ENCODE measurements at places on chromosomes 16 and 17.

GRCh38 chr16:27795992-27796614 lies 246.2 kb downstream of the KATNIP start:
- DNase-seq, result no peak

DNA sequence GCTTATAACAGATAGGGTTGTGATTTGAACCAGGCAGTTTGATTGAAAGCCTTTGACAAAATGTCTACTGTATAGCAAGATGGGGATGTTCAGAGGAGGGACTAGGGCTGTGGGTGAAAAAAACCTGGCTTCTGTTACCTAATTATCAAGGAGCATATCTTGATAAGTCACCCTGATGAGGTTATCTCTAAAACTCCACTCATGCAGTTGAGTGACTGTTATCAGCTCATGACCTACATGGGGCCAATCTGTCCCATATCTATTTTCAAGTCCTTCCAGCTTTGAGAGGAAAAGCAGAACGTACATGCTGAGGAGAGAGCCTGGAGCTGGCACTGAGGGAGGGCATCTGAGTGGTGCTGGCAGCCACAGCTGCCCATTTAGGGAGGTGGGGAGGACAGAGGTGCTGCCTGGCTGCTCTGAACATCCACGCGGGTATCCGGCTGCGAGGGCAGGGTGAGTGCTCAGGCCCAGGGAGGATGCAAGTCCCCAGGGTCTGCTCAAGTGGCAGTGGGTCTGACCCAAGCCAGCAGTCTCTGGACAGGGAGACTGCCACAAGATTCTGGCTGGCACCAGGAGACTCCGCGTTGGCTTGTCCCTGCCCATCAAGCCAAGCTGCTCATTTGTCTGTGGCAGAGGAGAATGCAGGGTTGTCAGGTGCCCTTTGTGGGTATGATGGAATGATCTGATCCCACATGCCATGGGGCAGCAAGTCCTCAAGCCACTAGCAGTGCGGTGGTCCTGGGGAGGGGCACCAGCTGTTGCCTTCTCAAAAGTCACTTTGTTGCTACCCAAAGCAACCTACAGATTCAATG lies 29.2 kb downstream of the ATPAF2 start:
- DNase-seq, result no peak

DNA sequence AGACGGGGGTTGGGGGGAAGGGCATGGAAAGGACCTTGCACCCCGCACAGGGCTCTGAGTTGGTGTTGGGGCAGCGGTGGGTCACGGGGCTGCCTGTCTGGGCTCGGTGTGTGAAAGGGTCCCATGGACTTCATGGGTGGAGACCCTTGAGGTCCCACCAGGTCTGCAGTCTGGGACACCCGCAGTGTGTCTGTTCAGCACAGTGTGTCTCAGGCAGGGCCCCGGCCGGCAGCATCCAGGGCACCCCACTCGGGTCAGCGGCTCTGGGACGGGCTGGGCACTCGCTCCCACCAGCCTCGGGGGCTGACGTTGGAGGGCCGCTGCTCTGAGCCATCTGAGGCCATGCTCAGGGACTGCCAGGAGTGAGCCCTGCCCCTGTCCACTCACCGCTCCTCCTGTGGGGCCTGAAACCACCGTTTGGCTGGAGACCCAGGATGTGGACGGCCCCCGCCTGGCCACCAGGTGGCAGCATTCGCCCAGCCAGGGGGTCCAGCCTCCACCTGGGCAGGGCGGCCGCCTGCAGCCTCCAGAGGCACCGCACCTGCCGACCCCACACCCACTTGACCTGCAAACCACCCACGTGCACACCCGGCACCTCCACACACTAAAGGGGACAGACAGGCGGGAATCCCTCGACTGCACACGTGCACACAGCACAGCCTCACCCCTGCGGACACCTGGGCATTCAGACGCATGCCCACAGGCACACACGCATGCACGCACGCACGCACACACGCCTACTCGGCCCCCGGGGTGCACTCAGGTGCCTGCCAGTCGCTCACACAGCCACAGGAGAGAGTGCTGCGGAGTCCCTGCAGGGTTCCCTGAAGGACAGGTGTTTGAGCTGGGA lies 10.1 kb upstream of the ZFPM1 start:
- DNase-seq, result peak; percentile 76

GRCh38 chr16:30805370-30806169 lies 18.6 kb upstream of the ZNF629 start:
- DNase-seq, result peak; percentile 58

DNA sequence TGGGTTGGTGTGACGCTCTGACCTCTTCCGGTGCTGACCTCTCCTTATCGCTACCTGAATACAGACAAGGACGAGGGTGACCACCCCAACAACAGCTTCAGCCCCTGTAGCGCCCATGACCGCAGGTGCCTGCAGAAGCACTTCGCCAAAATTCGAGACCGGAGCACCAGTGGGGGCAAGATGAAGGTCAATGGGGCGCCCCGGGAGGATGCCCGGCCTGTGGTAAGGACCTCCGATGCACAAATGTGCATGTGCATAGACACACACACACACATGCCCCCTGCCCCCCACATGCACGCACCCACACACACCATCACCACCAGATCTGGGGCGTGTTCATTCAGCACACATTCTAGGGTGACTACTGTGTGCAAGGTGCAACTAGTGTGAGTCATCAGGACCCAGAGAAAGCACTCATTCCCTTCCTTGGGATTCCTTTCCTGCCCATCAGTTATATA lies 9.7 kb downstream of the IGFBP4 start:
- DNase-seq, result no peak

DNA sequence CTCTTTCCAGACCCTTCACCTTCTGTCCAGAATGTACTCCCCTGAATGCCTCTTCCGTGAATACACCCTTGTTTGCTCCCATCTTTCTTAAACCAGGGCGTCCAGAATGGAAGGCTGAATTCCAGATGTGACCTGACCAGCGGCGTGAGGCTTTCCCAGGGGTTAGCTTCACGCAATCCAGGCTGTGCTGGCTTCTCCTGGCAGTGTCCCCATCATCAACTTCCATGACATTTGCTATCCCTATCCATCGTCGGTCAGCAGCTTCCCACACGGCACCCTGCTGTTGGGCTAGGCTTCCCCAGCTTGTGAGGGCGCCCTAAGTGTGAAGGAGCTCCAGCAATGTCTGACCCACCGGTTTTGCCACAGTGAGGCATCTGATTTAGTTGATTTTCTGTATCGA lies 339.8 kb upstream of the TNRC6C start:
- DNase-seq, result no peak

DNA sequence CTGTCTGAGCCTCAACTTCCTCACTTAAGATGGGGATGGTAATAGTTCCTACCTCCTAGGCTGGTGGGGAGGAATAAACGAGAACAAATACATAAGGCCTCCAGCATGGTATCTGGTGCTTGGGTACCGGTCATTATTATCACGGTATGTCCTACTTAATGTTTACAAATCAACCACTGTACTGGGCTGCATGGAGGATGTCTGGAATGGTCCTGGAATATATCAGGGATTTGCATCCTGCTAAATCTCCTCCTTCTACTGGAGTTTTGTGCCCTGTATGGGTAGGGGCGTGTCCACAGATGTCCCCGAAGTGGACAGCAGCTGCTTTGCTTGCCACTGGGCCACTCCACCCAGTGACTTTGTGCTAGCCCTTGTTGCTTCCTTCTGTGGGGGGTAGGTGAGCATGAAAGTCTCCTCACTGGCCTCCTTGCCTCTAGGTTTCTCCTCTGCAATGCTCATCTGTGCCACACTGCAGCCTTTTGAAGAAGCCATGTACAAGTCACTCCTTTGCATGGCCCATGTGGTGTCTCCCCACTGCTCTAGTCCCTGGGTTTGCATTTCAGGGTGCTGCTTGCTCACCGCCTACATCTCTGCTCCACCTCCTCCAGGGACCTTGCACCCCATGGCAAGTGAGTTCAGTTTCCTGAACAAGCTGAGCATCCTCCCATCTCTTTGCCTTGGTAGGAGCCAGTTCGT lies 2.2 kb upstream of the CMIP start:
- DNase-seq, result peak; percentile 19

- DNase-seq, result no peak
Observed at GRCh38 chr17:81015136-81015535, 19.8 kb upstream of the BAIAP2 start.

DNA sequence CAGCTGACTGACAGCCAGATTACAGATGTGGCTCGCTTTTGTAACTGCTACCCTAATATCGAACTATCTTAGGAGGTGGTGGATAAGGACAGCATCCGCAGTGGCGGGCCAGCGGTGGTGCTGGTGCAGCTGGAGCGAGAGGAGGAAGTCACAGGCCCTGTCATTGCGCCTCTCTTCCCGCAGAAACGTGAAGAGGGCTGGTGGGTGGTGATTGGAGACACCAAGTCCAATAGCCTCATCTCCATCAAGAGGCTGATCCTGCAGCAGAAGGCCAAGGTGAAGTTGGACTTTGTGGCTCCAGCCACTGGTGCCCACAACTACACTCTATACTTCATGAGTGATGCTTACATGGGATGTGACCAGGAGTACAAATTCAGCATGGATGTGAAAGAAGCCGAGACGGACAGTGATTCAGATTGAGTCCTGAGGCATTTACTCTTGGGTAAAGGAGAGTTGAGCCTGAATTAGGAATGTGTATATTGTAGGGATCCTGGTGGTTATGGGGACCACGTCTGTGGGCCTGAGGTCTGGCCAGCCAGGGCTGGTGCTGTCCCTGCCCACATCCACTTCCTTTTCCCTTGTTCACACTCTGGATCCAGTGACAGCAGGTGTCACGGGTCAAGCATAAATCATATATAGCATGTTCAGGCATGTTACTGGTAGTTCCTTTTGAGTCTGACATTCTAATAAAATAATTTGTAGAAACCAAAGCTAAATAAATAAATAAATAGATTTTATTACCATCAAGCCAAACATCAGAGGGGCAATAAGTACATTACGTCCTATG lies 89.0 kb upstream of the SMURF2 start:
- no peak for DNase-seq

- no peak for DNase-seq
Observed at GRCh38 chr16:3469736-3470135, 25.6 kb downstream of the C16orf90 start.

- DNase-seq, result no peak
Observed at GRCh38 chr17:64692187-64692586, 30.1 kb upstream of the SMURF2 start.

DNA sequence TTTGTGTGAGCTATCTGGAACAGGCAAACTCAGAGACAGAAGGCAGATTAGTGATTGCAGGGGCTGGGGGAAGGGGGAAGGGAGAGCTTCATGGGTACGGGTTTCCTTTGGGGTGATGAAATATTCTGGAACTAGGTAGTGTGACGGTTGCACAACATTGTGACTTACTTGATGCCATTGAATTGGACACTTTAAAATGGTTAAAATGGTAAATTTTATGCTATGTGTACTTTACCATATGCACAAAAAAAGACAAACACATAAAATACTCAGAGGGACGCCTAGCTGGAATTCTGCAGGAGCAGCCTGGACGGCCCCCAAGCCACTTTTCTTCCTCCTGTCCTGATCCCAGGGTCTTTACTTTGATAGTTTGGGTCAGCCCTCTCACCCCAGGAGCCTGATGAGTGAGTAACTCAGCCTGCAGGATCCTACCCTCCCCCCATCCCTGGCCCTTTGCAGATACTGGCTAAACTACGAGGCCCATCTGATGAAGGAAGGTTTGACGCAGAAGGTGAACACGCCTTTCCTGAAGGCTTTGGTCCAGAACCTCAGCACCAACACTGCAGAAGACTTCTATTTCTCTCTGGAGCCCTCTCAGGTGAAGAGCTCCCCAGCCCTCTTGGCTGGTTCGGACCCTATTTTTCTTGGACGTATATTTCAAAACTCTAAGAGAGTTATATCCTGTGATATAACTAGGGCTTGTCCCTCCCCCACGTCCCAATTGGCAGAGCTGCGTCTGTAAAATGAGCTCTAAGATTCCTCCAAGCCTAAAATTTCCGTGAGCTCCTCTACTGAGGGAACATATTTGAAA lies 7.8 kb downstream of the ADGRG3 start:
- DNase-seq, result no peak

DNA sequence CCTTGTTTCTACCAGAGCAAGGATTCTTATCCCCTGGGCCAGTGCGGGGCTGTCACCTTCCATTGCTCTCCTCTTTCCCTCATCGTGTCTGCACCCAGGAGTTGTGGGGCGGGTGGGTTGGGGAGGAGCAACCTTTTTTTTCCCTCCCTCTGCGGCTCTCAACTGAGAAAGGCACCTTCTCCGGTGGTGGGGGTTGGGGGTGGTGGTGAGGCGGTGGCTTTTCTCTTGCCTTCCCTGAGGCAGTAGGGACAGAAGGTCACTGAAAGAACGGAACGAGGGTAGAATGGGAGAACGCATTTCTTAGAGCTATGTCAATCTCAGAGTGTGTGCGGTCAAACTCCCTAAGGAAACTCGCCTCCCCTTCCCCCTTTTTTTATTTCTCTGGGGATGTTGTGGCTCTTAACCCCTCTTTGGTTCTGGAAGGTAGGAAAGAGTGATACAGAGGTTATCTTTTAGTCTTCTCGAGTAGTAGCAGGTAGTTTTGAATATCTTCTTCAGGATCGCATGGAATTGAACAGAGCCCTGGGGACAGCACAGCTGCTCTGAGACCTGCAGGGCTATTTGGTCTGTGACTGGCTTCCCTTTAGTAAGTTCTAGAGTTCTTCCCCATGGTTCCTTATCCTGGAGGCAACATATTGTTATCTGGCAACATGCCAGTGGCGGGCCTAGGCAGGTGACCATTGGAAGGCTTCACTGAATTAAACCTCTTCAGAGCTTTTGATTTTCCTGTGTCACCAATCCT lies 994 bp downstream of the CLTC start:
- DNase-seq, result peak; percentile 48

GRCh38 chr17:78826421-78826820 lies 14.2 kb downstream of the USP36 start:
- no peak for DNase-seq

- no peak for DNase-seq
Observed at GRCh38 chr17:71872843-71873485, 247.9 kb upstream of the SOX9 start.

DNA sequence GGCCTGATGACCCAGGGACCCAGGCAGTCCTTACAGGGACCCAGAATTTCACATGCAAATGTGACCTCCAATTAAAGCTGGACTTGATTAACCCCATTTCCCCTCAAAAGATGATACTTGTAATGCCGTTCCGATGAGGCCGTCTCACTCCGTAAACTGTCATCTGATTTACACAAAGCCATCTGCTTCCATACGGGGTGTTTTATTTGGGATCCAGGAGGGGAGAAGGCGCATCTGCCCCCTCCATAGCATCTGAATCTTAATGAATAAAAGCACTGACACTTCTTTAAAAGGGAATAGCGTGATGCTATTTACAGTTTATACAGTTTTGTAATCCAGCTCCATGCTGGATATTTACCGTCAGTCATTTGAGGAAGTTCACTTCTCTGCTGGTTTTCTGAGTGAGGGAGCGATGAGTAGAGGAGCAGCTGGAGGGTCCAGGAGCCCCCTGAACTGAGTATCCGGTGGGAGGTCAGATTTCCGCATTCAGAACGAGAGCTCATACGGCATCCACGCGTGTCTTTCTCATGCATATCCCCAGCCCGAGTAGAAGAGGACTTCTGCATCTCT lies 452.7 kb downstream of the WWOX start:
- DNase-seq, result no peak

- DNase-seq, result no peak
Observed at GRCh38 chr16:29111421-29111820, 126.6 kb downstream of the LAT start.

DNA sequence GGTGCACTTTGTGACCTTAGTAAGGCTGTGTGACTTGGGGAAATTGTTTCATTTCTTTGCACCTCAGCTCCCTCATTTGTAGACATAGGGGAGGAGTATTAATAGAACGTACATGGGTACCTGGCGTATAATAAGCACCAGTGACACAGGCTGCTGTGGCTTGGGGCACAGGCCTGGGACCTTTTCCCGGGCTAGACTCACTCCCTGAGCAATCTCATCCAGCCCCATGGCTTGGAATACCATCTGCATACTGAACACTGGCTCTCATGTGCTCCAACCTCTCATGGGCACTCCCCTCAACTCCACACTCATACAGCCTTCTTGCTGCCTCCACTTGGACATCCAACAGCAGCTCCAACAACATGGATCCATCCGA lies 41.0 kb upstream of the MRPS23 start:
- DNase-seq, result no peak

All from CD4-positive, alpha-beta T cell treated with Interleukin-4 for 1 hour (primary cell).